ENCODE measurements at places on chromosomes 2 and 18.

DNA sequence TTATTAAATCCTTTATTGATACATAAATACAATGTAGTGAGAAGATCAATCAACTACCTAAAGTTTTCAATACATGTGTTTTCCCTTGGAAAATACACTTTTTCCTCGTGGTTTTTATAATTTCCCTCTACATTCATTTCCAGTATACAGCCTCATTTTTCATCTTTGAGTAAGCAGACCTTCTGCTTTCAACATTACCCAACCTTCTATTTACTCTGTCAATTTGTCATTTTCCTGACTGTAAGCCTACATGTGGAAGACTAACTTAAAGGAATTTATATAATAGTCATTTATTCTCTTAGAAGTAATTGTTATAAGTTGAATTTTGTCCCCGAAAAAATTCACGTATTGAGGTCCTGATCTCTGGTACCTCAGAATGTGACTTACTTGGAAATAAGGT, 594.0 kb downstream of the NUP35 start:
- no peak for DNase-seq

DNA sequence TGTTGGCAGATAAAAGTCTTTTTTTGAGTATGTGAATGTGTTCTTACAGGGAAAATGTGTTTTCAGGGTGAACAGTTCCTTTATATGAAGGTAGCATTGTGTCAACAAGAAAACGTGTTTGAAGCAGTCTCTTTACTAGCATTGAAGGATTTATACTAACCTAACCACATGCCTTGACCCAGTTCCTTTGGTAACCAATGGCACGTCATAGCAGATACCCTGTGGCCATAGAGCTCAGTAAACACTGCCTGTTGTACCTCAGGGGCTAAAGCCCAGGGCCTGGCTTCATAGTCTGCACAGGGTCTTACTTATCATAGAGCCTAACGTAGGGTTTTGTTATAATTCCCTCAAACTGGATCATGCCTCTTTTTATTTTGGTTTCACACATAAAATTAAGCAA, 32.1 kb upstream of the NFU1 start:
- no peak for DNase-seq

DNA sequence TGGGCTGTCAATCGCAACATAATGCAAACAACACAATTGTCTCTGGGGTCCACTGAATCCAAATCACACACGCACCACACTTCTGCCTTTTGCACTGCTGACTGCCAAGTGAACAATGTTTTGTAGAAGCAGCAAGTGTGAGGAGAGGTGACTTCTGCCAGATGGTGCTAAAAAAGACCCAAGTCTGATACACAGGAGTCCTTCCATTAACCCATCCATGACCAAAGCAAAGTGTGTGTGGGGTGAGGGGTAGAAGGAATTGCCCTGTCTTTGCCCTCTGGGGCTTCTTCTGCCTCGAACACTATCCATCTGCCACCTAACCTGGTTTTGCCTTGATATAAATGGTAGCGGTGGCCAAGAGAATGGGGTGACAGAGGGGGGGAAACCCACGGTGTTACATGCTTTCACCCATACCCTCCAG, 50.0 kb downstream of the C2orf42 start:
- DNase-seq: no peak

GRCh38 chr2:160909781-160910242, 250.4 kb upstream of the TANK start:
- DNase-seq: no peak

DNA sequence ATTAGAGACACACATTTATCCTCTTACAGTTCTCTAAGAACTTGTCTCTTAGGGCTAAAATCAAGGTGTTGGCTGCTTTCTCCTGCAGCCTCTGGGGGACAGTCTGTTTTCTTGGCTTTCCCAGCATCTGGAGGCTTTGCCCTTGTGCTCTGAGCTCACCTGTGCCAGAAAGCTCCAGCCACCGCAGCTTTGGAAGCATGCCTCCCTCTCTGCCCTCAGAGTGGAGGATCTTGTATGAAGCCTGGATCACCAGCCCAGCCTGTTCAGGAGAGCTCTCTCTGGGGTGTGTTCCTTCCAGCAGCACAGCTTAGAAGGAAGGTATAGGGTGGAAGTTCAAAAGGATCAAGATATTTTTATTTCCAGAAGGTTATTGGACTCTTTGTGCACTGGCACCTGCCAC, 53.1 kb upstream of the TPO start:
- no peak for DNase-seq

GRCh38 chr2:59956981-59957380, 596.5 kb downstream of the BCL11A start:
- DNase-seq: no peak

DNA sequence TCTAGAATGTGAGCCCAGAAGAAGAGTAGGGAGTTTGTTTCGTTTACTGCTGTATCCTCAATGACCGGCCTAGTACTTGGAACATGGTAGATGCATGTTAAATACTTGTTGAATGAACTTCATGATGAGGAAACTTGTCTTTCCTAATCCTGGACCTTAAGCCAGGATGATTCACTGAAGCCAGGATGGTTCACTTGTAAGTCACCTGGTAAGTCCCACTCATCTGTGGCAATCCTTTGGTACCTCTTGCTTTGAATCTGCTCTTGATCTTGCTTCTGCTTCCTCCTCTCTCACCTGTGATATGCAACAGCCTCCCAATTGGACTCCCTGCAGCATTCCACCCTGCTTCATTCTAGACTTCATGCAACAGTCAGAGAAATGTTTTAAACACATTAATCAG, 43.6 kb downstream of the QPCT start:
- DNase-seq: no peak

GRCh38 chr2:8578335-8579244, 103.3 kb upstream of the ID2 start:
- DNase-seq: no peak

Measured in left renal pelvis (tissue), 4 donors.